ENCODE measurements at places on chromosomes 2 and 18.

GRCh38 chr18:28635530-28635929, 458.6 kb upstream of the CDH2 start:
- DNase-seq: no peak

DNA sequence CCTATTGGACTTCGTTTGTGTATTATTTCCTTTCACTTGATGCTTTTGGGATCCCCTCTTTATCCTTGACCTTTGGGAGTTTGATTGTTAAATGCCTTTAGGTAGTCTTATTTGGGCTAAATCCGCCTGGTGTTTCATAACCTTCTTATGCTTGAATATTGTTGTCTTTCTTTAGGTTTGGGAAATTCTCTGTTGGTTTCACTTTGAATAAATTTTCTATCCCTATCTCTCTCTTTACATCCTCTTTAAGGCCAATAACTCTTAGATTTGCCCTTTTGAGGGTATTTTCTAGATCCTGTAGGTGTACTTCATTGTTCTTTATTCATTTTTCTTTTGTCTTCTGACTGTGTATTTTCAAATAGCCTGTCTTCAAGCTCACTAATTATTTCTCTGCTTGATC, 354.7 kb downstream of the PARD3B start:
- DNase-seq: no peak

DNA sequence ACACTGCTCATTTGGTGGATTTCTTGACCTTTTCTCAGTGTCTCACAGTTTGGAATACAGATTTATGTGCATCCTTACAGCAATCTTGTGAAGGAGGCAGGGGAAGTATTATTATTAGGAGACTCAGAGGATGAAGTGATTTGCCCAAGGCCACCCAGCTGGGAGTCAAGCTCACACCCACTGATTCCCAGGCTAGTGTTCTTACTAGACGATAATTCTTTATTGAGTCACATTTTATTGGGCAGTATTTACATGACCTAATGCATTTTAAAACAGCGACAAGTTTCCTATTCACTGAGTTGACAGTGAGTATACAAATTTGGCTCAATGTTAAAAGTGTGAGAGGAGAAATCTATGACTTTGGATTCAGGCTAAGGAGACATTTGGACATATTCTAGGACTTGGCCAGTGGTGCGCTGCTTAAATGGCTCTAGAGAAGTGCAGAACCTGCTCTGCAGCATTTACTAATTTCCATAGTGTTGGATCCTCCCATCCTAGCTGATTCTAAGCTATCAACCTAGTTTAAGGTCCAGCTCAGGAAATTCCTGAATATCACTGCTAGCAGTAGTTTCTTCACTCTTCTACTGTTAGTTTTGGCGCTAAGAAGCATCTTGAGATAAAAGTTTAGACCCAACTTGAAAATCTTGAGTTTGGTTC, 199.3 kb downstream of the MTX2 start:
- no peak for DNase-seq

- DNase-seq: no peak
Observed at GRCh38 chr2:90221300-90221651, 1529.8 kb downstream of the RPIA start.

DNA sequence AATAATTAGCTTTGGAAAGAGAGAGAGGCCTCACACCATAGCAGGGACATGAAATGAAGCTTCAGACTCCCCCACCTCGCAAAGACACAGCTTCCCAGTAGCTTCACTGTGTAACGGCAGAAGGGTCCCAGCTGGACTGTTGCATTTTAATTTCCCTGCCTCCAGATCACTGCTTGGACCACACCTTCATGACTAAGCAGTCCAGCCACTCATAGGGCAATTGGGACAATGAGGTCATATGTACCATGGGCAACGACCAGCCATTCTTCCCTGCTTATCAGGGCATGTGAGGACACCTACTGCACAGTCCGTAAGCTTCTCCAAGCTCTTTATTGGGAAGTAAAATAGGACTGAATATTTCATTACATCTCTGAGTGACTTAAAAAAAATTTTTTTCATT, 183.0 kb downstream of the MREG start:
- no peak for DNase-seq

DNA sequence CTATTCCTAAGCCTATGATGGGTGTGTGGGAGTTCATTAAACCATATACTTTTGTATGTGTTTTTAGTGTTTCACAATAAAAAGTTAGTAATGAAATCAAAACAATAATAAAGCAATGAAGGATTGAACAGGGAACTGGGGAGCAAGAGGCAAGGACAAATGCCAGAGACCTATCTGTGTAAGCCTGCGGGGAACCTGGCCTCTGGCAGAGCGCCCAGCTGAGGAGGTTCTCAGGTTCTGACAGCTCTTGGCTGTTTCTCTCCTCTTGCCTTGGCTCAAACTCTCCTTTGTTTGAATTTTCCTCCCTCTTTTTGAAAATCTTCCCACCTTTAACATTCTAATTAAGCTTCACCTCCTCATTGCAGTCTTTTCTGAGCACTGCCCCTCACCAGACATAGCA, 200.0 kb upstream of the NCKAP5 start:
- DNase-seq: no peak

- DNase-seq: no peak
Observed at GRCh38 chr2:103738108-103738507, 976.3 kb downstream of the TMEM182 start.
